ENCODE measurements at places on chromosomes 13 and 19.
A peak's percentile ranks its signal among the peaks of the same experiment; 100 is the strongest.

DNA sequence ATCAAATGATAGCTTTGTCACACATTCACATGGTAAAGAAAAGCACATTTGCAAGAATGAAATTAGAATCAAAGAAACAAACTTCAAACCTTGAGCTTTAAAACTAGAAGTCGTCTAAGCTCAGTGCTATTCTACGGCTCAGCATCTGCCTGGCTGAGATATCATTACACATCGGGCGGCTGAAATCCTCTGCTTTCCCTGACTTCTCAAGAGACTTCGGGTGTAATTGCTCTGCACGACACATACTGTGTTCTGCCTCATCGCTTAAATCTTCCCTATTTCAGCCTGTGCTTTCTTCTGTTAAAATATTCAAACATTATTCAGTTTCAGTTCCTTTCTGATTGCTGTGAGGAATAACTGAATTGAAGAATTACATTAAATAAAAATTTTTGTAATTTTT is 265.3 kb downstream of the NALCN start:
- no peak for DNase-seq

DNA sequence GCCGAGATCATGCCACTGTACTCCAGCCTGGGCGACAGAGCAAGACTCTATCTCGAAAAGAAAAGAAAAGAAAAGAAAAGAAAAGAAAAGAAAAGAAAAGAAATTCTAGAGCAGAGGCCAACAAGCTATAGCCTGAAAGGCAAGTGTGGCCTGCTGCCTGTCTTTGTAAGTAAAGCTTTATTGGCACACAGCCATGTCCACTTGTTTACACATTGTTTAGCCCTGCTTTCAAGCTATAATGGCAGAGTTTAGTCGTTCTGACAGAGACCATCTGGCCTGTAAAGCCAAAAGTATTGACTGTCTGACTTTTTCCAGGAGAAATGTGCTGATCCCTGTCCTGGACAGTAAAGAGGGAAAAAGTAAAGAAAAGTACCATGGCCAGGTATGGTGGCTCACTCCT is 18.3 kb downstream of the NWD1 start:
- DNase-seq: no peak

GRCh38 chr13:94657167-94657566 is 55.2 kb downstream of the SOX21 start:
- no peak for DNase-seq

DNA sequence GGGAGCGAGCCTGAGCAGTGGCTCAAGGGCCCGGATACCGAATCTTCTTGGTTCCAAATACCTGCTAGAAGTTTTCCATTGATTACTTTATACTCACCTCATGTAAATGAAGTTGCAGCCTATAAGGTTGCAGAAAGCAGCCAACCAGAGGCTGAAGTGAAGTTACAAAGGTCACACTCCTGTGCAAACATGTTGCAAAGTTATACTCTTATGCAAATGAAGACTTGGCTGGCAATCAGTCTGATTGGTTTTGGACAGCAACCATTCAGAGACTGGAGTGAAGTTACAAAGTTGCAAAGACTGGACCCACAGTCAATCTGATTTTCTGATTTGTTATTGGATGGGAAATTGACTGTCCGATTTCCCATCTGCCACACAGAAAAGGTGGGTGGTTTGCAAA is 152.5 kb downstream of the GGACT start:
- DNase-seq: no peak

- DNase-seq: no peak
Measured at GRCh38 chr13:94214975-94215374, 264.5 kb downstream of the DCT start.

DNA sequence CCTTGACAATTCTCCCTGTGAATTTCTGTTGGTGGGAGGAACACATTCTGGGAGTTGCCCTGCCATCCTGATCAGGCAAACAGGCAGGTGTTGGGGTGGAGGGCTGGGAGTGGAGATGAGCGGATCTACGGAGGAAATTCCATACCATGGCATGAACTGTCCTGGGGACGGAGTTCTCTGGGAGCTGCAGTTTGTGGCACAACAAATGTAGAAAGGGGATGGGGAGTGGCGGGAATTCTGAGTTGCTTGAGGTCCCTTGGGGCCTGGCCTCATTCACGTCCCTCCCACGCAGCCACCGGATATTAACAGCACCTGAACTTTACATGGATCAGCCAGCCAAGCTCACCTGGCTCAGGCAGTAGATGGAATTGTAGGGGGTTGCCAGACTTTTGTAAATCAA is 70.0 kb downstream of the CHST8 start:
- DNase-seq: no peak

DNA sequence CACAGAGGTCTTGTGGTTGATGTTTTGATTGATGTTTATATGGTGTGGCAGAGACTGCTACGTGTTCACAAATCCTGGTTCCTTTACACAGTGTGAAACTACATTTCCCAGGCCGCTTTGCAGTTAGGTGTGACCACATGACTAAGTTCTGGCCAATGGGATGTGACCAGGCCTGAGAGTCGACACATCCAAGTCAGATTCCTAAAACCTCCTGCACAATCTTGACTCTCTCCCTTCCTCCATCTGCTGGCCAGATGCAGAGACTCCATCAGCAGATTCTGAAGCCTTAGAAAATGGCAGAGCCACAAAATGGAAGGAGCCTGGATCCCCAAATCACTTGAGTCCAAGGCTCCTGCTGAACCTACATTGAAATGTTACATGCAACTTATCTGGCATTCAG is 12.6 kb downstream of the CD37 start:
- DNase-seq: no peak

DNA sequence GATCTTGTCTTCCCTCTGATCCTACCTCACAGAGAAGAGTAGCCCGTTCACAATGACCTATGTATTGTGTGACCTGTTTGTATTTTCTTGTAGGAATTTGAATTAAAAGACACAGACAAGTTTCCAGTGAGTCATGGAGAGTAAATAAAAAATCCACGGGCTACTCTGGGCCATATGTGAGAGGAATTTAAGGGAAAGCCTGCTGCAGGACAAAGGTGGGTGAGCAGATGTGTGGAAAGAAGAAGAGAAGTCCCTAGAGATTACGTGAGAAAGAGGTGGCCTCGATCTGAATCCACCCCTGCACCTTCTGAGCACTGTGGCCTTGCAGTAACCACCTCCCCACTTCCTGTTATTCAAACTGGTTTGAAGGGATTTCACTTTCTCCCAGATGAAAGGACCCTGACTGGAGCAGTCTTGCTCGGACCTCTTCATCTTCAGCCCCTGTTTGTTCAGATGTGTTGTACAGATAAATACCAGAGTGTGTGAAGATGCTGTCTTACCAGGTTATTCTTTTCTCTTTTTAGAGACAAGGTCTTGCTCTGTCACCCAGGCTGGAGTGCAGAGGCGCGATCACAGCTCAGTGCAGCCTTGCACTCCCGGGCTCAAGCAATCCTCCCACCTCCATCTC is 205.4 kb downstream of the PDS5B start:
- no peak for DNase-seq

DNA sequence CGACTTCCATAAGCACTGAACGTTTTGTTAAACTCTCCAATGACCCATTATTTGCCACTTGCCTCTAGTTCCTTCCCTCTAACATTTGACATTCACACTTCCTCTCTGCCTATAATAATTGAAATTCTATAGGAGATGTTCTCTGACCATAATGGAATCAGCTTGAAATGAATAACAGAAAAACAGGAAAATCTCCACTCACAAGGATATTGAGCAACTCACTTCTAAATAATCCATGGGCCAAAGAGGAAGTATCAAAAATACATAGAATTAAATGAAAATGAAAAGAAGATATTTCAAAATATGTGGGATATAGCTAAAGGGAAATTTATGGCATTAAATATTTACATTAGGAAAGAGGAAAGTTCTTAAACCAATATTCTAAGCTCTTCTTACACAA is 3.4 kb upstream of the FCGBP start:
- DNase-seq: no peak

DNA sequence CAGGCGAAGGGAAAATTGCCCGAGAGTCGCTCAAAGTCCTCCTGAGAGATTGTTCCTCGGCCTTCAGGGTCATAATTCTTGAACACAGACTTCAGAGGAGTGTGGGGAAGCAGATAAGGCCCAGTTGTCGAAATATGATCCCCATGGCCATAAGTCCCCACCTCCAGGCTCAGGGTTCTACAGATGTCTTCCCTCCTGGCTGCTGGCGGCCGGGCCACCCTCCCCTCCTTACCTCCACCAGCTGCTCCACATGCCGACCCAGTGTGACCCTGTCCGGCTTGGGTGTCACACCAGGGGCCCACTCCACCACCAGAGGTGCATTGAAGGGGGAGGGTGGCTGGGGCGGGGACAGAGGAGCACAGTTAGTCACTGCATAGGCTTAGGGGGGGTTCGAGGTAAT is 10.1 kb downstream of the FAM98C start:
- DNase-seq: no peak

GRCh38 chr13:79401259-79402070 is 4.6 kb downstream of the RBM26 start:
- no peak for DNase-seq

DNA sequence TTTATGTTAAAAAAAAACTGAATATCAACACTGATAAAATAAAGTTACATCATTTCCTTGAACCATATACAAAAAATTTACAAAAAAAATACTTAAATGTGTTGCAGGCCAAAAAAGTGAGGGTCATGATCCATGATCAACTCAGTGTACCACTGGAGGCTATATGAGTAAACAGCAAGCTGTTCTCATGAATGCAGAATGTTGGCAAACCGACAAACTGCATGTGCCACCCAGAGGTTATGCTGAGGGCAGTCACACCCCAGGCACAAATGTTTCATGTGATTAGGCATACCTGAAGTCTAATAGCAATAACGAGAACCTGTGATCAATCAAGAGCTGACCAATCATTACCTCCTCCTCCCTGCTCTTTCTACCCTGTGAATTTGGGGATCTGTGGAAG is 91.9 kb downstream of the ZNF431 start:
- no peak for DNase-seq

DNA sequence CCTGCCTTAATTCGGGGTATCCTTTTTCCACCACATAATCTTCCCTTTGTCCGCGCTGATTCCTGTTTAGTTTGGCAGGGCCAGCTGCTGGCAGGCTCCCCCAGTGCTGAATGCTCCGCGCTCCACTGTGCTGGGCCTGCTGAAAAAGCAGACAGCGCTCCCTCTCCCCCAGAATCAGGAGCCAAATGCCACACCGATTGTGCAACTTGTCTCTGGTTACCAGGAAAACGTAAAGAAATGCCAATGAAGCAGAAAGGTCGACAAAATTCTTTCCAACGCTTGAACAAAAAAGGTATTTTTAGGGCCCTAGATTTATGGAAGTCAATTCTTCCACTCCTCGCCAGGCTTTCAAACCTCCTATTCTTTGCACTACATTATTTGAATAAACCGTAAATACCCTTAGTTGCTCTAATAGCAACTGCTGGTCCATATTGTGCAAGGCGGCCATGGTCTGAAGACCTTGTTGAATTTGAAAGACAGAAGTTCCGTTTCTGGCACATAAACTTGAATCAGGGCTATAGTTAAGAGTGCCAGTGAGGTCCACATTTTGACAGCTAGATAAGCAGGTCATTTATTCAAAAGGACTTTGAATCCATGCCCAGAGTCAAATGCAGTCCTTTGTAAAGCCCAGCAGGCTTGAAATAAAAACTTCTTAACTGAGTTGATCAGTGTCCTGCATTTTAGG is 206.7 kb upstream of the RFC3 start:
- DNase-seq: peak; percentile 57

DNA sequence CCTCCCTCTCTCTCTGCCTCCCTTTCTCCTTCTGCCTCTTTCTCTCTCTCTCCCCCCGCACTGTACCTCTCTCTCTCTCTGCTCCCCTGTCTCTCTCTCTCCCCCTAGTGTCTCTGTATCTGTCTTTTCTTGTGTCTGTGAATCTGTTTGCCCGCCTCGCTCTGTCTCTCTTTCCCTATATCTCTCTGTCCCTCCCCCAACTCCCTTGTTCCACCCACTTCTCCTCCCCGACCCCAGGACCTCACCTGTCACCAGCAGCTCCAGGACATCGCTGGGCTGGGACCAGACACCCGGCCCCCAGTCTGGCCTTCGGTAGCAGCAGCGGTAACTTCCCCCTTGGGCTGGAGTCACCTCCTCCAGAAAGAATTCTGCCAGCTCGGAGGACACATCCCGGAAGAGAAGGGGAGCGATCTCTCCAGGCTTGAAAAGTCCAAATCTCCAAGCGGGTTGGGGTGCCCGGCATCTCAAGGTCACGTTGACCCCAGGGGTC is 3.9 kb downstream of the OSCAR start:
- DNase-seq: no peak

- DNase-seq: no peak
Measured at GRCh38 chr19:1549332-1549945, 18.7 kb downstream of the MEX3D start.

DNA sequence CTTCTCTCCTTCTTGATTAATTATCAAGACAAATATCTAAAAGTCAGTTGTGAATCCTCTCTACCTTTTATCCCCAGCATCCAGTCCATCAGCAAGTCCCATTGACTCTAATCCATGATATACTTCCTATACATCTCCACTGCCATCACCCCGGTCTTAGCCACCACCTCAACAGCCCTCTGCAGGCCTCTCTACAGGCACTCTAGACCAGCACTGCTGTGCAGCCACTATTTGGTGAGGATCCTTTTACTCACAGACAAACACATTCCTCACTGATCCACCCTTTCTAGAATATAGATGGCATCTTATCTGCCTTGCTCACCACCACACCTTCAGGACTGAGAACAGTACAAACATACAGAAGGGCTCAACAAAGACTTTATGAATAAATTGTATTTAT is 221.7 kb downstream of the RFC3 start:
- DNase-seq: no peak

GRCh38 chr13:33509642-33510229 is 224.2 kb upstream of the STARD13 start:
- no peak for DNase-seq

- DNase-seq: no peak
Measured at GRCh38 chr19:10155839-10156238, 36.1 kb upstream of the EIF3G start.

GRCh38 chr13:22773465-22773864 is 407.3 kb upstream of the SGCG start:
- no peak for DNase-seq

- no peak for DNase-seq
Measured at GRCh38 chr13:44413095-44413494, 39.5 kb downstream of the SERP2 start.

GRCh38 chr13:98451676-98452470 is 125.0 kb downstream of the STK24 start:
- DNase-seq: peak; percentile 28

GRCh38 chr13:80716610-80717081 is 375.7 kb upstream of the SPRY2 start:
- DNase-seq: no peak

- DNase-seq: no peak
Measured at GRCh38 chr19:29560313-29561075, 34.7 kb downstream of the VSTM2B start.

GRCh38 chr19:34171539-34171876 is 796 bp upstream of the LSM14A start:
- DNase-seq: no peak

Measured in caudate nucleus (tissue), 63 donors.